ENCODE measurements at places on chromosomes 11 and 22.

DNA sequence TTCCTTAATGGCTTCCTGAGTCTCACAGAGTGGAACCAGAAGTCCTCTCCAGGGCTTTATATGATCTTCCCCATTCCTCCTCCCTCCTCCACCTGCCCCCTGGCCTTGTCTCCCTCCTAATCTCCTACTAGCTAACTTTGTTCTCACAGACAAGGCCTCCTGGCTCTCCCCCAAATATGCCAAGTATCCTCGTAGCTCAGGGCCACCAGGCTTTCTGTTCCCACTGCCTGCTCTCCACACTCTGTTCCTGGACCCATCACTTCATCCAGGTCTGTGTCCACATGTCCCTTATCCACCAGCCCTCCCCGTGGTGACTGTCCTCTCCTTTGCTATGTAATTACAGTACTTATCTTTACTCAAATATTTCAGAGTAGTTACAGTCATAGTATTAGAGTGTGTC, 23.2 kb upstream of the LMO1 start:
- DNase-seq, result no peak

- no peak for DNase-seq
Observed at GRCh38 chr11:88405853-88406252, 68.3 kb upstream of the CTSC start.

- no peak for DNase-seq
Observed at GRCh38 chr11:92475819-92476218, 251.2 kb downstream of the FAT3 start.

GRCh38 chr11:12075822-12076821, 34.3 kb upstream of the MICAL2 start:
- DNase-seq, result peak; percentile 100

- DNase-seq, result no peak
Observed at GRCh38 chr11:108160970-108161566, 39.7 kb downstream of the ACAT1 start.

DNA sequence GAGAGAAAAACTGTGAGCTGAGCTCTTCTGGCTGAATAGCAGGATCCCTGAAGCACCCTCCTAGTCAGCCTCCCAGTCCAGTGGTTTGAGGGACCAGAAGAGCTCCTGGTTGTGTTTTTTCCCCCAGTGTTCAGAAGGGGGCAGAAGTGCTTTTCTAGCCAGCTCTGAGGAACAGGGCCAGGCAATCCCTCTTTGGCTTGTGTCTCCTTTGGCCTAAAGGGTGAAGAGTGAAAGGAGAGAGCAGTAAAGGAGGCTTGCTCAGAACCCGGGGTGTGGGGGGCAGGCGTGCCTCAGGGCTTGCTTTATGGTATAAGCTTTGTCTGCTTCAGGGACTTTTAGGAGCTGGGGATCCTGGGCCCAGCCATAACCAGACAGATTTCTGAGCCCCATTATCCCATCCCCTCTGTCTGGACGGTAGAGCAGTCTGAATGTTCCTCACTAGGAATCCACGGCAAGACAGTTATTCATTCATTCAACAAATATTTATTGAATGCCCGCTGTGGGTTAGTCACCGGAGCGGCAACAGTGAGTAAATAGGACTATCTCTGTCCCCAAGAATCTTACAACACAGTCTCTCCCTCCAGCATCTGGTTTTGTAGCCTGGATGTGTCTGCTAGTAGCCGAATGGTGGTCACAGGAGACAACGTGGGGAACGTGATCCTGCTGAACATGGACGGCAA, 14.5 kb downstream of the ACP2 start:
- DNase-seq, result peak; percentile 76

GRCh38 chr11:120667281-120667680, 155.7 kb downstream of the GRIK4 start:
- no peak for DNase-seq

DNA sequence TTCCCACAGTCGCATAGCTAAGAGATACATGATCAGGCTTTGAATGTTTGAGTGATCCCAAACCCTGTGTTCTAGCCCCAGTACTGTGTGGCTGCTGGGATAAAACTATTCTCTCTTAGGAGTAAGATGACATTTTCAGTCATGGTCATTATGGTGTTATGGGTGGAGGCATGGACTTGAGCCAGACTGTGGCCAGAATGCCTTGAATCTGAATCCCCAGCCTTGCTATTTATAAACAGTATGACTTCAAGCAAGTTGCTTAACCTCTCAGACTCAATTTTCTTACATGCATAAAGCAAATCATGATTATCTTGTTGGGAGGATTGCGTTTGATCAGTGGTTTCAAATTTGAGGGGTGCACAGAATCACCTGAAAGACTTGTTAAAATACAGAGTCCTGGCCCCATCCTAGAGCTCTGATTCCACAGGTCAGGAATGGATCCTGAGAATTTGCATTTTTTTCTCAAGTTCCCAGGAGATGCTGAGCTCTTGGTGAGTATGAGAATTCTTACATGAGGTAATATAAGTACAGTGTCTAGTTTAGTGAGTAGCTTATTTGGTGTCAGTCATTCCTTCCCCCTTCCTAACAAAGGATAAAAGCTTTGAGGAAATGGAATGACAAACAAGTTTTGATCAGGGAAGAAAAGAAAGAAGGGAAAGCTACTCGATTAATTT, 571.7 kb downstream of the METTL15 start:
- DNase-seq, result peak; percentile 67

DNA sequence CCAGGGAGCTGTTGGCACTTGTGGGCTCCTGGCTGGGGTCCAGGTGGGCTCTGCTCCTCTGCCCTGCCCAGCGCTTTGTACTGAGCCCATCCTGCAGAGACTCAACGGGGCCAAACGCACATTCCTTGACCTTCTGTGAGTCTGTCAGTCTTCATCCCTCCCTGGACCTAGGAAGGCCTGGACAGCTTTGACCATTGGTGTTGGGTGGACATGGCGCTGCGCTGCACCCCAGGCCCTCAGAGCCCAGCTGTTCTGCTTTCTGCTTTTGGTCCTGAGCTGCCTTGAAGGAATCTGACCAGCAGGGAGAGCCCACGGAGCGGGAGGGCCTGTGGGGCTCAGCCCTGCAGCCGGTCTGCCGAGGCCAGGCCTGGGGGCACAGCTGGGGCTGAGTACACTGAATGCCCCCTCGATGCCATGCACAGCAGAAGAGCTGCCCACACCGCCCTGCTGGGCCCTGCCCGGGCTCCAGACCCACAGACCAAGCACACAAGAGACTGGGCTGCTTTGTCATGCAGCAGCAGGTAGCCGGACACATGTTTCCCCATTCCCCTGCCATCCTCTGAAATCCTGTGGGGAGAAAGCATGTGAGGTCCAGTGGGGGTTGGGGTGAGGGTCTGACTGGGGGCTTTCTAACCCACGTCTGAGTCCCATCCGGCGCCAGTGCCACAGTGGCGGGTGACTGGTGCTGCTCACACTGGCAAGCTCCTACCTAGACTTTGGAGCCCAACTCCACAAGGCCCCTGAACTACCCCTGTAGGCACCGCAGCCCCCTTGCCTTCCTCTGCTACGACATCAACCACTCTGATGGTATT, 24.1 kb upstream of the CCDC188 start:
- DNase-seq, result no peak

- DNase-seq, result no peak
Observed at GRCh38 chr11:76148941-76149613, 57.2 kb downstream of the WNT11 start.

GRCh38 chr11:87398931-87399330, 361.2 kb downstream of the TMEM135 start:
- no peak for DNase-seq

DNA sequence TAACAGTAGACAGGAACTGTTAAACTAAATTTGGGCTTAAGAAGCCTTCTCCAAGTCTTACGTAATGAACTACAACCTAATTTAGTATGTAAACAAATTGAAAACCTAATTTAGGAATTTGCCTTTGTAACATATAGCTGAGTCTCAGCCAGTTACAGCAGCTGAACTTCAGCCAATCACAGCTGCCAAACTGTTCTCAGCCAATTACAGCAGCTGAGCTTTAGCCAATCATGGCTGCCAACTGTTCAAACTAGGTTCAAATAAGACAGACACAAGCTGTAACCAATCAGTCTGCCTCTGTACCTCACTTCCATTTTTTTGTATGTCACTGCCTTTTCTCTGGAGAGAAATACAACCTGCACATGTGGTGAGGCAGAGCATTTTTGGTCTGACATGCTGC, 95.0 kb upstream of the CD44 start:
- no peak for DNase-seq

DNA sequence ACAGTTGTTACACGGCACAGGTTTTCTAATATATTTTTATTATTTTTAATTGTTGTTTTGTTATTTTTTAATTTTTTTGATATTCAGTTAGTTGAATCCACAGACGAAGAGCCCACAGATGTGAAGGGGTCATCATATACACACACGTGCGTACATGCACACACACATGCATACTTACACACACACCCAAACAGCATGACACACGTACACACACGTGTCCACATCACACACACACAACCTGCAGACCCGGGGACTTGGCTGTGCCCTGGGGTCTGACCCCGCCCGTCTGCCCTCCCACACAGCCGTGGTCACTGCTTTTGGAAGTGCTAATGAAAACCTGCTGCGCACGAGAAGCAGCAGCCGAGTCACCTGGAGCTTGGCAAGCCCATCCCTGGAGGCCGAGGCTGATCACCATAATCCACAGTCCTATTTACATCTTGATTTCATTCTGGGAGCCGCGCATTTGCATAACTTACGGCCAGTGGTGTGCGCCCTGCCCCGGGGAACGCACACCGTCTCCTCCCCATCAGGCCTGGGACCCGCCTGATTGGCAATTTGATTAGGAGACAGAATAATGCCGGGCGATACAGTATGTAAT, 110.3 kb downstream of the BRD1 start:
- DNase-seq, result no peak

GRCh38 chr11:78202733-78203167, 14.0 kb downstream of the USP35 start:
- no peak for DNase-seq
